ENCODE measurements at places on chromosomes 2 and 18. TPM values are rescaled to one million over a fixed set of nuclear protein-coding genes. Genes with fewer than 3 reads are reported as not detected.

DNA sequence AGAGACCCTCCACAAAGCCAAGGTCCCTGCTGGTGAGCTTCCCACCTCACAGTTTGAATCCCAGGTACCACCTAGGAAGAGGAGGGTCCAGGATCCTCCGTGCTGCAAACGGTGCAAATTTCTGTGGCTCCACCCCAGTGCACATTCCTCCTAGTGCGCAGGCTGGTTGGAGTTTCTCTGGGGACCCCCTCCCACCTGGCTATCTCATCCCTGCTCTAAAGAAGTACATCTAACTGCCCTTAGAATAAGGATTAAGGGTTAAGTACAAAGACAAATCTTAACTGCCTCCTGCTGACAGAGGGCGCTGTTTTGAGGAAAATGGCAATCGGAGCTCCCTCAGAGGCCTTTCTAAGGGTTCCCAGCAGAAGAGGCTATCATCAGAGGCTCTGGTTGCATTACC is 109.6 kb upstream of the FSIP2 start:
- no peak for DNase-seq
- no peaks in the 10 kb centered on the region for H3K36me3 ChIP-seq
- H3K27me3 ChIP-seq = no peaks in the 10 kb centered on the region
- H3K27ac ChIP-seq = no peak overlapping the region
- H3K4me3 ChIP-seq = no peak overlapping the region

- H3K36me3 ChIP-seq = no peaks in the 10 kb centered on the region
Observed at GRCh38 chr2:229141424-229142025, 129.6 kb downstream of the PID1 start.

- DNase-seq = no peak
- no peak overlapping the region for H3K4me3 ChIP-seq
- H3K4me1 ChIP-seq = no peaks in the 10 kb centered on the region
Observed at GRCh38 chr2:150911766-150912280, 349.8 kb downstream of the RBM43 start.

DNA sequence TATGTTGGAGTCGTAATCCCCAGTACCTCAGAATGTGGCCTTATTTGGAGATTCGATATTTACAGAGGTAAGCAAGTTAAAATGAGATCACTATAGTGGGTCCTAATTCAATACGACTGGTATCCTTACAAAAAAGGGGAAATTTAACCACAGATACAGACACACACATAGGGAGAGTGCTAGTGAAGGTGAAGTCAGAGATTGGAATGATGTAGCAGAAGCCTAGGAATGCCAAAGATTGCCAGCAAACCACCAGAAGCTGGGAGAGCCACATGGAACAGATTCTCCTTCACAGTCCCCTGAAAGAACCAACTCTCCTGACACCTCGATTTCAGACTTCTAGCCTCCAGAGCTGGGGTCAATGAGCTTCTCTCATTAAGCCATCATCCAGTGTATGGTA is 17.7 kb upstream of the ACTR3 start:
- peaks cover 12% of the 10 kb centered on the region for H3K36me3 ChIP-seq
- H3K27me3 ChIP-seq = peaks cover 9% of the 10 kb centered on the region
- no peak overlapping the region for H3K27ac ChIP-seq

PTCD3 gene
- total RNA-seq = 164 TPM

Data from activated CD8-positive, alpha-beta memory T cell treated with anti-CD3 and anti-CD28 coated beads, Interleukin-2, amount 10 ng/mL, durations not matched to agents 7 days and 5 days (primary cell).